ENCODE measurements at places on chromosomes 12 and 14. TPM values are rescaled to one million over a fixed set of nuclear protein-coding genes. Genes with fewer than 3 reads are reported as not detected.

- no peaks in the 10 kb centered on the region for H3K27me3 ChIP-seq
- H3K4me1 ChIP-seq, result no peaks in the 10 kb centered on the region
- H3K36me3 ChIP-seq, result no peaks in the 10 kb centered on the region
- no peak overlapping the region for H3K27ac ChIP-seq
These were observed 32.1 kb downstream of the SNRNP35 start for GRCh38 chr12:123490089-123490488.

DNA sequence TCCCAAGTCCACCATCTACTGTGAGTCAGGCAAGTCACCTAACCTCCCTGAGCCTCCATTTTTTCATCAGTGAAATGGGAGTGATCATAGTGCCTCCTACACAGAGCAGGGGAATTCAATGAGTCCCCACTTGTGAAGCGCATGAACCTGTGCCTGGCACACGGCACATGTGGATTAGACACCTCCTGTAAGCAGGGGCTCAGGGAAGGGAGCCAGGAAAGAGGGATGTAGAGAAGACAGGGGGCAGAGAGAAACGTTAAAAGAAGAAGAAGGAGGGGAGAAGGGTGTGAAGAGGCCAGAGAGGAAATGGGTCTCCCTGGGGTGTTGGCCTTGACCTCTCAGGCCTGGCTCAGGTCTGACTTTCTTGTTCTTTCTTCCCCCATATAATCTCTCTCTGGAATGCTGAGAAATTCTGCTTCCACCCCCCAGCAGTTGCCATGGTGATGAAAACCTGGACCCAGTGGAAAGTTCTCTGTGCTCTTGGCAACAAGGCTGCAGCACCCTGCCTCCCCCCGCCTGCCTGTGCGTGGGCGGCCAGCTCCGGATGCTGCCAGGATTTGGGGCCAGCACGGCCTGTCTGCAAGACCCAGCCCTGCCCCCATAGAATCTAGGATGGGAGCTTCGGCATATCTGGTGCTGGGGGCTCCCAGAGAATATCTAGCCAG is 94.5 kb downstream of the CALM1 start:
- peaks cover 18% of the 10 kb centered on the region for H3K4me1 ChIP-seq
- no peak overlapping the region for H3K4me3 ChIP-seq
- H3K36me3 ChIP-seq, result no peaks in the 10 kb centered on the region
- no peak for DNase-seq
- no peak overlapping the region for H3K27ac ChIP-seq
- no peaks in the 10 kb centered on the region for H3K27me3 ChIP-seq

DNA sequence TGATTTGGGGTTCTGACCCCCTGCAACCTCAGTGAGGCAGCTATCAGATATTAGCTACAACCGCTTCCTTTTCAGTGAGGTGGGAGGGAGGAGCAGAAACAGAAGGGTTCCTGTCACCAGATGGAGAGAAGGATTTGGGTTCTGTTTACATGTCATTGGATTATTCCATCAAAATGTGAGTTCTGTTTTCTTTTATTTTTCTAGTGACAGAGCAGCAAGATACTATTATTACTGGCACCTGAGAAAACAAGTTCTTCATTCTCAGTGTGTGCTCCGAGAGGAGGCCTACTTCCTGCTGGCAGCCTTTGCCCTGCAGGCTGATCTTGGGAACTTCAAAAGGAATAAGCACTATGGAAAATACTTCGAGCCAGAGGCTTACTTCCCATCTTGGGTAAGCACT is 52.8 kb downstream of the FRMD6 start:
- no peak overlapping the region for H3K27ac ChIP-seq
- no peak overlapping the region for H3K4me3 ChIP-seq
- H3K36me3 ChIP-seq, result no peaks in the 10 kb centered on the region
- H3K27me3 ChIP-seq, result no peaks in the 10 kb centered on the region
- DNase-seq, result no peak

- no peak overlapping the region for H3K4me3 ChIP-seq
- H3K36me3 ChIP-seq, result no peaks in the 10 kb centered on the region
- H3K27me3 ChIP-seq, result no peaks in the 10 kb centered on the region
- H3K27ac ChIP-seq, result no peak overlapping the region
- DNase-seq, result no peak
These were observed 235.4 kb downstream of the SUDS3 start for GRCh38 chr12:118611770-118612169.

DNA sequence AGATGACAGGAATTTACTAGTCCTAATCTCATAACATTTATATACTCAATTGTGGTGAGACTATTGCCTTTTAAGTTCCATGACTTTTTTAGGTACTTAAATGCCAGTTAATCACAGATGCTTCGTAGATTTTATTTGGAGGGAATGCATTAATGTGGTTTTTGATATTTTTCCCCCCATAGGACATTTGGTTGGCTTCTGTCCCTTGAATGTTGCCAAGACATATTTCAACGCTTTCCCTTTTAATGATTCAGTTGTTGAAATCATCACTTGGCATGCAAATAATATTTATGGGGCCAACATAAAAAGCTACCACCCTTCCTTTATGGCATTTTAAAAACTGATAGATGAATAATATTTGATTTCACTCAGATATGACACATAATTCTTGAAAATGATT is 172.1 kb downstream of the ACSS3 start:
- no peak for DNase-seq
- H3K4me1 ChIP-seq, result no peaks in the 10 kb centered on the region
- H3K36me3 ChIP-seq, result peaks cover 21% of the 10 kb centered on the region

GRCh38 chr14:65164825-65165135 is 62.5 kb upstream of the MAX start:
- H3K27ac ChIP-seq, result no peak overlapping the region
- no peaks in the 10 kb centered on the region for H3K4me1 ChIP-seq
- no peak overlapping the region for H3K4me3 ChIP-seq
- H3K27me3 ChIP-seq, result no peaks in the 10 kb centered on the region
- no peaks in the 10 kb centered on the region for H3K36me3 ChIP-seq
- DNase-seq, result no peak

DNA sequence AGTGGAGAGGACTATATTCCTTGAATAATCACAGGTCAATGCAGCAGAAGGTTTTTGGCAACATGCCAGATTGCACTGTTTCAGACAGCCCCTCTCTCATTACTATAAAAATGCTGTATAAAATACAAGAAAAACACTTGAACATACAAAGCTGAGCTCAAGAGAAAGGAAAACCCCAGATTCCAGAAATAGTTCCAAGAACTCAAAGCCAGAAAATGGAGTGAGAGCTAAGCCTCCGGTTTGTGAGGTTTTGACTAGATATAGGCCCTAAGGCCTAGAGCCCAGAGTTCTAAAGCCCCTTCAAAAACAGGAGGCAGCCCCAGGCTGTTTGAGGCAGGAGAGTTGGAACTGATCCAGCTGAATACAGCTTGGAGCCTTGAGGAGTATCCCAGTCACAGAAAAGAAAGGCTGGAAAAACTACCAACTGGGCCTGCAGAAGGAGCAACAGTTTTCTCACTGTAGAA is 29.4 kb upstream of the ACTN1 start:
- H3K4me1 ChIP-seq, result peaks cover 5% of the 10 kb centered on the region
- H3K36me3 ChIP-seq, result no peaks in the 10 kb centered on the region
- H3K27me3 ChIP-seq, result no peaks in the 10 kb centered on the region
- no peak for DNase-seq
- H3K27ac ChIP-seq, result no peak overlapping the region

DNA sequence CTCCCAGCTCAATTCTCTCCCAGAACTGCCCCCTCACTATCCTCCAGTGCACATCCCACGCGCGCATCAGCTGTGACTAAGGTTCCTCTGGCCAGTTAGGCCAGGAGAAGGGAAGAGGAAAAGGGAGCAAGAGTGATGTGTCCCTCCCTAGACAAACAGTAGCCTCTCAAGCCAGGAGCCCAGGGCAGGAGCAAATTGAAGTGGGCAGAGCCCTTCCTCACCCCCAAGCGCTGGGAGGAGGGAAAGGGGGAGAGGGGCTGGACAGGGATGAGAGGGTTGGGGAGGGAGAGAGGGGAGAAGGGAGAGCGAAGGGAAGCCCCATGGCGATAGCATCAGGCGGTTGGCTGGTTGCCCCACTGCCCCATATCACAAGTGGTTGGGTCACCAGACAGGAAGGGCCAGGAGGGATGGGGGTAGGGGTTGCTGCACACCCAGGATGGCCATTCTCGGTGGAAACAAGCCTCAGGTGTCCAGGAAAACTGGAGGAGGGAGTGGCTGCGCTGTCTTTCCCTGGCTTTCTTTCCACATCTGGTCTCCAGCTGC is 1.1 kb downstream of the CD63 start:
- DNase-seq, result peak; percentile 91
- peak overlapping the region; percentile 74 for H3K4me3 ChIP-seq
- peaks cover 47% of the 10 kb centered on the region for H3K36me3 ChIP-seq
- no peaks in the 10 kb centered on the region for H3K27me3 ChIP-seq
- H3K27ac ChIP-seq, result peak overlapping the region; percentile 97
- peaks cover 44% of the 10 kb centered on the region for H3K4me1 ChIP-seq

DNA sequence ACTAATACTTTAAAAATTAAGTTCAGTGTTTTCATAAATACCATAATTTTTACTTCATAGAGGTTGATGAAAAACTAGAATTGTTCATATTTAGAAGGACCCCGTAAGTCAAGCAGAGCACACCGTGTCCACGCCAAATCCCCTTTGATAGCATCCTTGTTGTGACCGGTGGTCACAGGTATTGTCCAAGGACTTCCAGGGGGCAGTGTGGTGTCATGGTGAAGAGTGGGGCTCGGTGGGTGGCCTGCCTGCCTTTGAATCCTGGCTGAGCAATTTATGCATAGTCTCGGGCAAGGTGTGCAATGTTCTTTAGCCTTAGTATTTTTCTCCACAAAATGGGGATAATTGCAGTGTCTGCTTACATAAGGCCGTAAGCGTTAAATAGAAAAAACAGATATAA is 169.9 kb downstream of the KTN1 start:
- DNase-seq, result no peak
- H3K27me3 ChIP-seq, result no peaks in the 10 kb centered on the region
- H3K27ac ChIP-seq, result no peak overlapping the region
- peaks cover 10% of the 10 kb centered on the region for H3K4me1 ChIP-seq

DNA sequence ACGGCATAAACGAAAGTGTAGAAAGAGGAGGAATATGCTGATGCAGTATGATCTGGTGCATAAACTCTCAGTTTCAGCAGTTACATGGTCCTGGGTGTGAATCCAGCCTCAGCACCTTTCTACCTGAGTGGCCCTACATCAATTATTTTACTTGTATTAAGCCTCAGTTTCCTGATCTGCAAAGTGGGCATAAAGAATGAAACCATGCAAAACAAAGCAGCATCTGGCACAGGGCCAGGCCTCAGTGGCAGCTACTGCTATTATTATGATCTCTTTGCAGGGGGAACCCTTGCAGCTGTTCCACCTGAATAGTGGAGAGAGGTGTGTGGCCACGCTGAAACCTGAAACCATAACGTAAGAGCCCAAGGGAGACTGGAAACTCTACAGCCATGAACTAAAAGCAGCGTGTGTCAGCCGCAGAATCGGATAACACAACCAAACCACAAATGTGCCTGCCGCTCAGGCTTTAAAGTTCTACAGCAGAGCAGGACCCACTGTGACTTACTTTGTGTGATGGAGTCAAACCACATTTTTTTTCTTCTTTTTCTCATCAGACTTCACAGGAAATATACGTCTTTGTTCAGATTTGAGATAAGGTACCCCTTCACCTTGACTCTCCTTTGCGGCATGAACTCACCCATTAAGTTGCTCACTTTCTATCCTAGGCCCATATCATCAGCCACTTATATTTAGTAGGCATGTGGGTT is 29.2 kb upstream of the FOS start:
- DNase-seq, result peak; percentile 45
- H3K4me3 ChIP-seq, result no peak overlapping the region
- no peaks in the 10 kb centered on the region for H3K27me3 ChIP-seq
- H3K36me3 ChIP-seq, result no peaks in the 10 kb centered on the region
- peaks cover 6% of the 10 kb centered on the region for H3K4me1 ChIP-seq
- H3K27ac ChIP-seq, result no peak overlapping the region

DNA sequence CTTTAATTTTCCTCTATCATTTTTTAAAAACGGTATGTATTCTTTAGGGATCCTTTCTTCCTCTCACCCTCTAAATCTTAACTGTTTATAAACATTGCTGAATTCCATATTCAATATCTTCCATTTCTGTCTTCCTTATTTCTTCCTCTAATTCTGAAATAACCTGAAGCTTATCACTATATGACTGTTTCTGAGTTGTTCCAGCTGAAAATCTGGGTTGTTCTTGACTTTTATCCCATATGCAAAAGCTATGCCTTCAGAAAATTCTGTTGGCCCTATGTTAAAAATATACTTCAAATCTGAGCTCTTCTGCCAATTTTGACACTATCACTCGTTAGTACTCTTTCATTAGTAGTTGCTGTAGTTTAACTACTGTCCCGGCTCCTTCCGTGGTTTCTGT is 970.3 kb downstream of the BCL11B start:
- H3K27ac ChIP-seq, result no peak overlapping the region
- no peaks in the 10 kb centered on the region for H3K27me3 ChIP-seq
- DNase-seq, result no peak
- H3K4me1 ChIP-seq, result no peaks in the 10 kb centered on the region
- H3K36me3 ChIP-seq, result no peaks in the 10 kb centered on the region

GRCh38 chr14:97625477-97625876 is 828.3 kb downstream of the VRK1 start:
- H3K27ac ChIP-seq, result no peak overlapping the region
- no peaks in the 10 kb centered on the region for H3K4me1 ChIP-seq
- H3K27me3 ChIP-seq, result no peaks in the 10 kb centered on the region
- no peak for DNase-seq
- H3K36me3 ChIP-seq, result no peaks in the 10 kb centered on the region

GRCh38 chr12:120071493-120072020 is 45.0 kb downstream of the RAB35 start:
- no peak for DNase-seq
- H3K4me1 ChIP-seq, result no peaks in the 10 kb centered on the region
- H3K27ac ChIP-seq, result no peak overlapping the region
- no peak overlapping the region for H3K4me3 ChIP-seq
- H3K27me3 ChIP-seq, result no peaks in the 10 kb centered on the region

GRCh38 chr14:69754487-69754886 is 12.5 kb upstream of the SRSF5 start:
- no peak for DNase-seq
- no peaks in the 10 kb centered on the region for H3K36me3 ChIP-seq
- no peaks in the 10 kb centered on the region for H3K27me3 ChIP-seq
- no peak overlapping the region for H3K27ac ChIP-seq
- H3K4me3 ChIP-seq, result no peak overlapping the region

NPFF gene
- total RNA-seq, result not detected

INHBC gene
- not detected for total RNA-seq

PCNX4 gene
- 39.9 TPM for total RNA-seq

AMIGO2 gene
- 22.8 TPM for total RNA-seq

TSPAN8 gene
- 11.2 TPM for total RNA-seq

EPS8 gene
- 58.2 TPM for total RNA-seq

RFX4 gene
- not detected for total RNA-seq

HCAR3 gene
- 4.3 TPM for total RNA-seq

NDRG2 gene
- 127 TPM for total RNA-seq

KRT77 gene
- total RNA-seq, result not detected
